ENCODE measurements at places on chromosomes 16 and 17.
A peak's percentile ranks its signal among the peaks of the same experiment; 100 is the strongest.

GRCh38 chr17:48748718-48749566 lies 20.4 kb upstream of the HOXB13 start:
- DNase-seq: no peak

- no peak for DNase-seq
Observed at GRCh38 chr17:63610854-63611253, 10.2 kb downstream of the TACO1 start.

GRCh38 chr16:10982465-10983150 lies 38.2 kb downstream of the CLEC16A start:
- DNase-seq: no peak

- peak; percentile 83 for DNase-seq
Observed at GRCh38 chr16:81583893-81584631, 139.5 kb downstream of the CMIP start.

GRCh38 chr17:59533694-59534093 lies 31.7 kb upstream of the DHX40 start:
- no peak for DNase-seq

DNA sequence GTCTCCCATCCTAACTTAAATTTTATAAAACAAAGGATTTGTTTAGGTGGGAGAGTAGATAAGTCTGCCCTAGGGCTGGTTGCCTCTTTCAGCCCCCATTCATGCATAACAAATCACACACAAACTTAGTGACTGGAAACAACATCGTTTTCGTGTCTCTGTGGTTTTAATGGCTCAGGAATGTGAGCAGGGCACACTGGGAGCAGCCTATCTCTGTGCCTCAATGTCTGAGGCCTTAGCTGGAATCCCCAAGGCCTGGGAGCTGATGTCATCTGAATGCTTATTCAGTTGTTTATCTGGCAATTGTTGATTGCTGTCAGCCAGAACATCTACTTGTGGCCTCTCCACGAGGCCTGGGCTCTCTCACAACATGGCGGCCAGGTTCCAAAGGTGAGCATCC lies 101.9 kb upstream of the HSBP1 start:
- no peak for DNase-seq

- no peak for DNase-seq
Observed at GRCh38 chr17:63069245-63069644, 103.2 kb downstream of the TANC2 start.

- peak; percentile 75 for DNase-seq
Observed at GRCh38 chr17:64938925-64939474, 19.7 kb upstream of the LRRC37A3 start.

DNA sequence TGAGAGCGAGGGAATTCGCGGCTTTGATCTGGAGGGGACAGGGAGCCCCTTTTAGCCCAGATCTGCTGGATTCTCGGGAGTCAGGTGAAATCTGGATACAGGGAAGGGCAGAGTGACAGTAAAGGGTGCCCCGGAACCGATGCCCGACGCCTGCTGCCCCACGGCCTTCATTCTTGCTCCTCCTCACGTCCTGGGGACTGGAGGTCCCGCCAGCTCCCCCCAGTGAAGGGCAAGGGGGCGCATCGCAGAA lies 596 bp downstream of the OR1F1 start:
- DNase-seq: no peak

GRCh38 chr17:1628856-1629503 lies 346 bp upstream of the SLC43A2 start:
- peak; percentile 98 for DNase-seq

DNA sequence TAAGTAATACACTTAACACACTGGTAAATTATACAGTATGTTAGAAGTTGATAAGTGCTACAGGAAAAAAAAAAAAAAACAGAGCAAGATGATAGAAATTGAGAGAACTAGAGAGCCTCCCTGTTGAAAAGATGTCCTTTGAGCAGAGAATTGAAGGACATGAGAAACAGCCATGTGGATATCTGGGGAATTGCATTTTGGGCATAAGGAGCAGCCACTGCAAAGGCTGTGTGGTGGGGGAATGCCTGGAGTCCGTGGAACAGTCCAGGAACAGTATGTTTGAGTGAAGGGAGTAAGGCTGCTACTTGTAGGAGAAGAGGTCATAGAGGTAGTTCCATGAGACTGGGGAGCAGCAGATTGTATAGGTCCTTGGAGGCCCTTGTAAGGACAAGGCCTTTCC lies 178.4 kb downstream of the FTO start:
- no peak for DNase-seq

- no peak for DNase-seq
Observed at GRCh38 chr16:70793851-70794502, 7.0 kb downstream of the VAC14 start.

DNA sequence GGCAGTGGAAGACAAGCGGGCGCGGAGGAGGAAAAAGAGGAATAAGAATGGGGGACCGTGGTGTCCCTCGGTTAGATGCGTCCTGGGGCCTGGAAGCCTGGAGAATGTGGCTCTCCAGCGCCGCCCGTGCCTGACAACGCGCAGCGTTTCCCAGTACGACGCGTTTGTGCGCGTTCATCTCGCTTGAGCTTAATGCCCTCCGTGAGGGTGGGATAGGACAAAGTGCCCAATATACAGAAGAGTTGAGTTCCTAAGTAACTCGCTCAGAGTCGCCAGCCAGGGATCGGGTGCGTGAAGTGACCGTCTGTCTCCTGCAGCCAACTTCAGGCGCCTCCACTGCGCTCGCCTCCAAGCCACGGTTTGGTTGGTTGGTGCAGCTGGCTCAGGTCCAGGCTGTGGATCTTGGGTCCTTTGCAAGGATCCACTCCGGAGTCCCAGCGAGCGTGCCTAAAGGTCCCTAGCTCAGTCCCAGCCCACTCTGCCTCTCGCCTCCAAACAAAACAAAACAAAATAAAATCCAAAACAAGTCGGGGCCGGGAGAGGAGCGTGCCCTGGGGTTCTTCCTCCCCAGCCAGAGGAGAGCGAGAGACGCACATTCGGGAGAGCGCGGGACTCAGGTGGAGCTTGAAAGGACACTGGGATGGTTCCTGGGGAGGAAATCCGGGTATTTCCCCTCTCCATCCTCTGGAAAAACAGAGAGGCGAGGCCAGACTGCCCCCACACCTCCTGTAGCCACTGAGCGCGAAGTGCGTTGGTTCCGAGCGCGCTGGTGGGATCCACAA lies 974 bp downstream of the GALR2 start:
- DNase-seq: no peak

GRCh38 chr16:74188856-74189255 lies 107.8 kb upstream of the PSMD7 start:
- no peak for DNase-seq

GRCh38 chr16:50778284-50779163 lies 36.6 kb downstream of the CYLD start:
- no peak for DNase-seq

- DNase-seq: no peak
Observed at GRCh38 chr17:30256756-30257506, 21.4 kb upstream of the SLC6A4 start.

DNA sequence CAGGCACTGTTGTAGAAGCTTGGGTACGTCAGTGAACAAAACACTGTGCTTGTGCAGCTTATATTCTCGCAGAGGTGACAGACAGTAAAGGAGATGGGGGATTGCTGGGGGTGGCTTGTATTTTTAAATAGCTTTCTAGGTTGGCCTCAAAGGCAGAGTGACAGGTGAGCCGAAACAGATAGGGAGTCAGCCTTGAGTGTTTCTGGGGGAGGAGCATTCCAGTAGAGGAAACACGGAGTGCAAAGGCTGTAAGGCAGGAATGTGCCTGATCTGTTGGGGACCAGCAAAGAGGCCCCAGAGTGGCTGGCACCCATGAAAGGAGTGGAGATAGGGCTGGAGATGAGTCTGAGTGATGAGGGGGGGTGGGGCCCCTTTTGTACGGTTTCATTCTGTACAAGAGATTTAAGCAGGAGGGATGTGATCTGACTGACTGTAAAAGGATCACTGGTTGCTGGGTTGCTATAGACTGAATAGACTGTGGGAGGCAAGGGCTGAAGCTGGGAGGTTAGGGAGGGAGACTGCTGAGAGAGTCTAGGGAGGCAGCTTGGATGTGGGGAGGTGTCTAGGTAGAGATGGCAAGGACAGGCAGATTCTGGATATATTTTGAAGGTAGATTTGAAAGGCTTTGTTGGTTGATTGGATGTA lies 15.2 kb downstream of the NUP93 start:
- no peak for DNase-seq

GRCh38 chr17:44205962-44206824 lies 6.5 kb upstream of the ATXN7L3 start:
- no peak for DNase-seq

- DNase-seq: no peak
Observed at GRCh38 chr17:14596224-14596623, 295.3 kb downstream of the HS3ST3B1 start.

GRCh38 chr17:2253768-2254406 lies 49.7 kb downstream of the SMG6 start:
- DNase-seq: no peak

- no peak for DNase-seq
Observed at GRCh38 chr17:19630661-19631060, 17.9 kb upstream of the ALDH3A2 start.
